ENCODE measurements at places on chromosomes 6 and 20.
A peak's percentile ranks its signal among the peaks of the same experiment; 100 is the strongest.

DNA sequence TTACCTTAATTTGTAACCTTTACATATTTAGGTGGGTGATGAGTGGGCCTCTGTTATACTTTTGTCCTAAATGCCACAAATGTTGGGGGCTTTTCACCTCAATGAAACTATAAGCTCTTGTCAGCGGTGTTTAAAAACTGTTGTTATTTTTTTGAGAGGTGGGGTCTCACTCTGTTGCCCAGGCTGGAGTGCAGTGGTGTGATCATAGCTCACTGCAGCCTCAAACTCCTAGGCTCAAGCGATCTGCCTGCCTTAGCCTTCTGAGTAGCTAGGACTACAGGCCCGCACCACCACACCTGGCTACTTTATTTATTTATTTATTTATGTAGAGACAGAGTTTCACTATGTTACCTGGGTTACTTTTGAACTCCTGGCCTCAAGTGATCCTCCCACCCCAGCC lies 66.7 kb downstream of the ZDHHC14 start:
- no peak for DNase-seq

DNA sequence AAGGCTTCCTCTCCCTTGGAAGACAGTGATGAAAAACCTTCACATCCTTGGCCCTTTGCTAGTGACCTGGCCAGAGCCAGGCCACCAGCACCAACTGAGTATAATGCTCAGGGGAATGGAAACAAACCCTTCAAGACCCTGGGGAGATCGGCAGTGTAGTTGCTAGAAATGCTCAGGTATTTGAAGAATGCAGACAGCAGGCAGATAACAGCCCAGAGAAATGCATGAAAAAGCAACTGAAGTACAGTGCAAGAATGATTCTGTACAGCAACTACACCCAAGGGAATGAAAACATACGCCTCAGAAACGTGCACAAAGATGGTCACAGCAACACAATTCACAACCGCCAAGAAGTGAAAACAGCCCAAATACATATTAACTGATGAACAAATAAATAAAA lies 41.1 kb downstream of the PPP1R3G start:
- DNase-seq, result peak; percentile 35

- no peak for DNase-seq
These were observed 31.8 kb upstream of the PLEKHG1 start for GRCh38 chr6:150567823-150568383.

DNA sequence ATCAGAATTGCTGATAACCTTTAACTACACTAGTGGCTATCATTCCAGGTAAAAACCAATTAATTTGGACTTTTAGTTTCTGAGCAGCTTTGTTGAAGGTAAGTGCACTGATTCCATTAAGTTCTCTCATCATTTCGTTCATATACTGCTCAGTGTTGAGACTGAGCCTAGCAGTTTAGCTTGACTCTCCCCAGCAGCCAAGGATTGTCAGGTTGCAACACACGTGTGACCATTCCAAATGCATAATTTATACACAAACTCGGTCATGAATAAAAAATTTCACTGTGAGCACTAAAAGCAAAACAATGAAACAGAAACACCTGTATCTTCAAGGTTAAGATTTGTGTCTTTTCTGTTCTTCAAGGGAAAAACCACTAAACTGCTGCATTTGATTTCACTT lies 8.9 kb downstream of the FERMT1 start:
- no peak for DNase-seq

- no peak for DNase-seq
These were observed 9.5 kb downstream of the DNPH1 start for GRCh38 chr6:43219814-43220213.

- no peak for DNase-seq
These were observed 683.7 kb upstream of the ID4 start for GRCh38 chr6:19153270-19153980.

DNA sequence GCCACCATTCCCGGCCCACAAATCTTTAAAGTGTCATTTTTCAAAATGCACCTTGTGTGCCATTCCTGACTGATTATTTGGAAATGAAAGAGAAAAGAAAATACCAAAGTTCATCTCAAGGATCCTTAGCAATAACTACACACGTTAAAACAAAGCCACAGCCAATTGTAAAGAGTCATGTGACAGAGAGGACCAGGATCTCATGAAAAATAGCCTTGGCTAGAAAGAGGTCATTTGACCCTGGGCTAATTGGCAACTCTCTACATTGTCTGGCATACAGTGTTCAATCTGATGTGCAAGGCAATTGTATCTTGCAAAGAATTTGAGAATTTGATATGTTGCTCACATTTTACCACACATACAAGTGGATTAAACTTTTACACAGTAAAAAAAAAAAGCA lies 31.6 kb upstream of the HLA-G start:
- no peak for DNase-seq

DNA sequence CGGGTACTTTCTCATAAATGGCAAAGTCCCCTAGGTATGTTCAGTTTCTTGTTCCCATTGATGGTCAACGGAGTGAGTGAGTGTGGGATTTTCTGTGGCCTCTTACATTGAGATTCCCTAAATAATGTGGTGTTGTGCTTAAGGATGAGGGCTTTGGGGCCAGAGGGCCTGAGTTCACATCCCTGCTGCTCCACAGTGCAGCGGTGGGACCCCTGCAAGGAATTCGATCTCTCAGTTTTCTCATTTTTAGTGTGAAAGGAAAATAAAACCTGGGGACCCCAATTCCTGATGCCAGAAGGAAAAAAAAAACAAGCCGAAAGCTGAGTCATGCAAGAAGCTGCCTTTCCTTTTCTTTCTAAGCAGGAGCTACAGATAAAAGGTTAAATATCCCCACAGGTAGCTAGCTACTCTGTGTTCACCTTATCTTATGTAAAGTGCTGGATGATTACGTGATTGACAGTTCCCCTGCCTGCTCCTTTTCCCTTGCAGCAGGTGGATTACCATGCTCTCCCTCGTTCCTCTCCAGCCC lies 120.2 kb upstream of the CLDN20 start:
- no peak for DNase-seq

GRCh38 chr6:7806711-7807110 lies 80.8 kb downstream of the BMP6 start:
- DNase-seq, result no peak

DNA sequence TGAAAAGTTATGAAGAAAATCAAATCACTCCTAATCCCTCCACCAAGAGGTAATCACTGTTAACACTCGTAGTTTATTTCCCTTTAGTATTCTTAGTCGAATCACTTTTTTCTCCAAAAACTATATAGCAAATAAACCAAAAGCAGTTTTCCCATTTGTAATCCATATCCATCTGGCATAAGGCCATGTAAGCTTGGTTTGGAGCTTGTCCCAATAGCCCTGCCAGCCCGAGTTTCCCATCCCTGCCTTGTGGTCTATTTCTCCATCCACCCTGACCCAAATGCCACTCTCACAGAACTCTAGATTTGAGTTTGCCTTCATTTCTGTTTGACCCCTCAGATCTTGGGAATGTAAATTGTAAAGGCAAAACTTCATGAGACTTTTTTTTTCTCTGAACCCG lies 71.8 kb upstream of the DSP start:
- DNase-seq, result peak; percentile 52

GRCh38 chr6:54267798-54268197 lies 40.4 kb upstream of the TINAG start:
- peak; percentile 72 for DNase-seq

DNA sequence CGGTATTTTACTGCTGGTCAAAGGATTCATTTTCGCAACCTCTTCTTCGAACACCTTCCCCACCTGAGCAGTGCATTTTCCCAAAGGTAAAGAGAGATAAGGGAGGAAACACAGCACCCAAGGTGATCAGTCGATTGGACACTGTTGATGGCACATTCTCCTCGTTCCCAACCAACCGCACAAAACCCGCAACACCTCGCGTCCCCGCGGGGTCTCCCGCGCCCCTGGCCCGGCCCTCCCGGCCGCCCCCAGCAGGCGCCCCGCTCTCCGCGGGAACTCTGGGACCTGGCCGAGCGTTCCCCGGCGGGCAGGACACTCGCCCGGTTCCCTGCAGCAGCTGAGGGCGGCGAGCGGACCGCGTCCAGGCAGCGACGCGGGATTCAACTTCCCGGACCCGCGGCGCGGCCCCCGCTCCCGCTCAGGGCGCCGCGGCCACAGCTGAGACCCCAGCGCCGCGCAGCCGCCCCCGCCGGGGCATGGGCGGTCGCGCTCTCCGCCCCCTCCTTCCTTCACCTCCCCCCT lies 506 bp downstream of the RGS17 start:
- peak; percentile 49 for DNase-seq

- DNase-seq, result no peak
These were observed 34.8 kb downstream of the SCGN start for GRCh38 chr6:25686856-25687255.

GRCh38 chr6:167120583-167120903 lies 2.4 kb upstream of the CCR6 start:
- no peak for DNase-seq

DNA sequence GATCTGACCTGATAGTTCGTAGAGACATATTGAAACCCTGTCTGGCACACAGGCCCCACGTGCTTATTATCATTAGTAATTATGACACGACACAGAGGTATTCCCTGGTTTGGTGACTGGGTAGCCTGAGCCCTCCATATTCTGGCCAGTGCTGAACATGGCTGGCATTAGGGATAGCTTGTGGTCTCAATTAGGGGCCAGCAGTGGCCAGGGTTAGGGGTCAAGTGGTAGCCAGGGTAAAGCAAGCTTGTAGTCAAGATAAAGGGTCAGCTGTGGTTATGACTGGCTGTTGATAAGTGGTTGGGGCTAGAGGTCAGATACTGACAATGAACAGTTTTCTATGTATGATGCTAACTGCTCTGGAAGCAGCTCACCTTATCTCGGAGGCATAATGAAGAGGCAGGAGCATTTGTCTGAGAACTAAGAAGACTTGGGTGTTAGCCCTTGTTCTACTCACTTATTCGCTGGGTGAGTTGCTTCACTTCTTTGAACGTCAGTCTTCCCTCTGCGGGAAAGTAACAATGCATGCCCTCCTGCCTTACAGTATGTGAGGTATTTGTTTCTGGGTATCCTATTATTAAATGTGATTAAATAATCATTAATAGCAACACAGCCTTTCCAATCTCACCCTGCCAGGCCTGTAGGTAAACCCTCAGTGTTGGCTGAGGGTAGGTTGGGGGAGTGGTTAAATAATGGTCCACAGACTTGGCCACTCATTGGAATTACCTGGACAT lies 66.7 kb downstream of the VEGFA start:
- DNase-seq, result peak; percentile 68

- DNase-seq, result no peak
These were observed 75.7 kb upstream of the RALY start for GRCh38 chr20:33917831-33918525.

- no peak for DNase-seq
These were observed 144.6 kb upstream of the TMEM170B start for GRCh38 chr6:11392778-11393507.

DNA sequence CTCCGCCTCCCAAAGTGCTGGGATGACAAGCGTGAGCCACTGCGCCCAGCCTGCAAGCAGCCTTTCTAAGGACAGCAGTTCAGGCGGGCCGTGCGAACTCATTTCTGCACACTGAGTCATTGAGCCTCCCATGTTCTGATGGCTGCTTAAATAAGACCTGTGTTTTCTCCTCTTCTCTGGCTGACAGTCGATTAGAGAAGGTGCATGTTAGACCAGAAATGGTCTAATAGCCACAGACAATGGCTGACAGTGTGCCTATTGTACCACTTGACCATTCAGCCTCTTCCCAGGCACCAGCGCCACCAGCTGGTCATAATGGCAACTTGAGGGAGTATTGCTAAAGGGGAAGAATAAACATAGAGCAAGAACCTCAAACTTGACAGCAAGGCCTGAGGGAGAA lies 6.2 kb downstream of the CST11 start:
- peak; percentile 25 for DNase-seq

GRCh38 chr20:59559024-59559817 lies 45.1 kb upstream of the PHACTR3 start:
- no peak for DNase-seq

DNA sequence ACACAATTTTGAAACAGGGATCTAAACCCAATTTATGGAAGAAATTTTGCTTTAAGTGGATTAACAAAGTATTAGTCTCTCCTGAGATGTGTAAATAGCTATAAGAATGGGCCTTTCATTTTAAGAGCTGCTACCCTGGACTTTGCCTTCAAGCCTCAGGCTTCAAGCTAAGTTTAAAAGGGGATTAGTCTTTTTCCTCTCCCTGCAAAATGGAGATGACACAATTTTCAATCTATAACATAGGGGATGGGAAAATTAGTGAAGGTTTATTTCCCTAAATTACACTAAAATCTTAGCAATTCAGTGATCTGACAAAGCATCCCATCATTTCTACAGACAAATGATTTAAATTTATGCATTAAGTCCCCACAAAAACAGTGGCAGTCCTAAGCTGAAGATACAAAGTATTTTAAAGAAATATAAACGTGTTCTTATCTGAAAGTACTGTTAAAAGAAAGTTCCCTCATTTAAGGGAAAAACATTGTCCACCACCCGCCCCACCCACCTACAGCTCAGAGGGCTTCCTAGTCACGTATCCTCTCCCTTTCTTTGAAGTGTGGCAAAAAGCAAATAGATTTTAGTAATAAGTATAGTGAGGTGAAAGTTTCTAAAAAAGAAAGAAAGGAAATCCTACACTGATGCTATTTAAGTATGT lies 14.5 kb downstream of the ARHGAP18 start:
- DNase-seq, result no peak

GRCh38 chr6:1295420-1295819 lies 16.5 kb upstream of the FOXQ1 start:
- no peak for DNase-seq

- DNase-seq, result no peak
These were observed 6.2 kb downstream of the DUSP22 start for GRCh38 chr6:298233-299103.

DNA sequence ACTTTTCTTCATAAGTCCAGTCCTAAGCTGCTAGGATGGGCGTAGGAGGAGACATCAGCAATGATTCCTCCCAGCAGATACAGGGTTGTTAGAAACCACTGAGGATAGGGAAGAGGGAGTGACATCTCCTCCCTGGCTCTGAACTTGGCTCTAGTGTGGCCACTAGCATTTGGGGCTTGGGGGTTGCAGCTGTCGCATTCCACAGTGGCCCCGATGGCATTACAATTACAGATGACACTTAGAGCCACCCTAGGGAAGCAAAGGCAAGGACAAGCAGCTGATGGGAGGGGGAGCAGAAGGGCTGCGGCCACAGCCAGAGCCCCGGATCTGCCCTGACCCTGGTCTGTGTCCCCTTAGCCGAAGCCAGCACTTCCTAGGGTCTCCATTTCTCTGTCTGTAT lies 9.5 kb upstream of the CDKN1A start:
- no peak for DNase-seq

- no peak for DNase-seq
These were observed 98.4 kb upstream of the CARMIL1 start for GRCh38 chr6:25180630-25181349.

DNA sequence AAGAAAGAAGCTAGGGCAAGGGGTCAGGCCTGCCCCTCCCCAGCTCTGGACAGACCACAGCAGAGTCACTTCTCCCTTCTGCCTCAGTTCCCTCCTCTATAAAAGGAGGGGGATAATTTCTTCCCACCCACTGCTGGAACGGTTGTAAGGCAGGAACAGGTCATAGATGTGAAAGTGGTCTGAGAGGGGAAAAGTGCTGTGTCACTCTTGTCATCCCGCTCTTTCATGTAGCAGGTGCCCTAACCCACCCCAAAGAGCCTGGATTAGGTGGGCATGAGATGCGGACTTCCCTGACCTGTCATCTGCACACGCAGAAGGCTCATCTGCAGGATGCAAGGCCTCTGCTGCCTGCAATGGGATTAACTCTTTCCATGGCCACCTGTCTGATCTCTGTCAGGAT lies 218.2 kb upstream of the LRFN2 start:
- no peak for DNase-seq

All from foreskin fibroblast (primary cell).